ENCODE measurements at places on chromosomes 16 and 17. TPM values are rescaled to one million over a fixed set of nuclear protein-coding genes. Genes with fewer than 3 reads are reported as not detected.

GRCh38 chr17:64016974-64017373 is 3.5 kb downstream of the ICAM2 start:
- no peak for ATAC-seq

GRCh38 chr17:55134486-55135157 is 130.1 kb upstream of the HLF start:
- ATAC-seq, result no peak

- ATAC-seq, result peak; percentile 87
These were observed 9.2 kb downstream of the MPV17L start for GRCh38 chr16:15404792-15405191.

GRCh38 chr17:32933881-32934280 is 5.9 kb downstream of the TMEM98 start:
- ATAC-seq, result no peak

- ATAC-seq, result no peak
These were observed 2.2 kb downstream of the HEATR9 start for GRCh38 chr17:35866341-35866950.

GRCh38 chr16:70738083-70738977 is 52.5 kb upstream of the MTSS2 start:
- peak; percentile 66 for ATAC-seq

GRCh38 chr17:5097101-5097834 is 14.4 kb downstream of the ZNF232 start:
- peak; percentile 31 for ATAC-seq

- no peak for ATAC-seq
These were observed 6.8 kb upstream of the EZH1 start for GRCh38 chr17:42751628-42752027.

DNA sequence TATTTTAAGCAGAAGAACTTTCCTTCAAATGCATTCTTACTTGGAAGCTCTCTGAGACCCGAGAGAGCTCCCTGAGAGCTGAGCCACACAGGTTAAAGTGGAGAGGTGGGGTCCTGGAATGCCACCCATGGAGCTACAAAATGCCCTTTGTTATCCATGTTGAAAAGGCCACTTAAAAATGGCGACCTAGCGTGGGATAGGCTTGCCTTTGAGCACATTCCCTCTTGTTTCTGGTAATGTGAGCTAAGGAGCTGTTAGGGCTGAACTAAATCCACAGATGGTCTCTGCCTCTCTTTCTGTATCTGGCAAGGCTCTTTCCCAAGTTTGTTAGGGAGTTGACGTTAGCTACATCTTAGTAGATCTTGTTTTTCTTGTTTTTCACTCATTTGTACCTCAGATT is 171.6 kb downstream of the SNX29 start:
- ATAC-seq, result no peak

DNA sequence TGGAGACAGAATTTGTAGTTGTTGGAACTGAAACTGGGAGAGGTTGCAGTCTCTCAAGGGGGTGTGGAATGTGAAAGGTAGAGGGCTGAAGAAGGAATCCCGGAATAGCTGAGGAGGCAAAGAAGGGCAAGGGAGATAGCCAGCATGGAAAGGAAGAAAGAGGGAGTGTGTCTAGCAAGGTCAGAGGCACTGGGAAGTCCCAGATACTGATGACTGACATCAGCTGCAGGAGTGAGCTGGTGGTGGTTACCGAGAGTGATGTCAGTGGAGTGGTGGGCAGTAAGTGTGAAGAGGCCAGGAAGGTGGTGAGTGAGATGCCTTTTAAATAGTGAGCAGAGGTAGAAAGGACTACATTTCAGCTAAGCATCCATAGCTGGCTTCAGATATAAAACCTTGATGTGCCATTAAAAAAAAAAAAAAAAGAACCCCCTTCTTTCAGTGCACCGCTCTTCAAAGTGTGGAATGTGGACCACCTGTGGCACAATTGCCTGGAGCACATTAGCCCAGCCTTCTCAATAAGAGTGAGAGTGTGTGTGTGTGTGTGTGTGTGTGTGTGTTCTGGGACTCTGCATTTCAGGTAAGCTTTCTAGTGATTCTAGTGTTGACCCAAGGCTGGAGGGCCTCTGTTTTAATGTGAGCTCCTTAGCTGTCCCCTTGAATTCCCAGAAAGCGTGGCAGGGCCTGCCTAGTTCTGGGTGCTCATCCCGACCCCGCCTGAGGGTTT is 8.5 kb downstream of the PRMT7 start:
- no peak for ATAC-seq

- ATAC-seq, result no peak
These were observed 11.6 kb downstream of the SPHK1 start for GRCh38 chr17:76395980-76396379.

DNA sequence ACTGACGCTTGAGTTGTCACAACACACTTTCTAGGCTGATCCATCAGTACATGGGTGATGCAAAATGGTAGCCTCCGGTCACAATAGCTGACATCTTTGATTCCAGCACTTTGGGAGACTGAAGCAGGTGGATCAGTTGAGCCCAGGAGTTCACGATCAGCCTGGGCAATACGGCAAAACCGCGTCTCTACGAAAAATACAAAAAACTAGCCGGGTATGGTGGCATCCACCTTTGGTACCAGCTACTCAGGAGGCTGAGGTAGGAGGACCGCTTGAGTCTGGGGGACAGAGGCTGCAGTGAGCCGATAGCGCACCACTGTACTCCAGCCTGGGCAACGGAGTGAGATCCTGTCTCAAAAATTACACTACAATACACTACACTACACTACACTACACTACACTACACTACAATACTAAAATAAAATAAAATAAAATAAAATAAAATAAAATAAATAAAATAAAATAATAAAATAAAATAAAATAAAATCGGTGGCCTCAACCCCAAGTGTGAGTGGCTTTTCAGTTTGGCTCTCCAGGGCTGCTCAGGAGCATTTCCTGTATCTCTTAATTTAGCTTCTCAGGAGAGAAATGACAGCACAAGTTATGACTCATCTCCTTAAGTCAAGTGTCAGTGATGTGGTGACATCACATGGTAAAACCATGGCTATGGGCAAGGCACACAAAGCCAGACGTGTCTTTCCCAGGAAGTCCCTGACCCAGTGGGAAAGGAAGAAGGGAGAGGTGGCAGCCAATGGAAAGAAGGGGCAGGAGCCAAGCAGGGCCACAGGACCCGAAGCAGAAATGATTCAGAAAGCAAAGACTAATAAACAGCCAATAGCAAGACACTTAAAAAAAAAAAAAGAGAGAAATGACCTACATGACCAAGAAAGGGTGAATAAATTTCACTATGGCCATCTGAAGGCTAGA is 75.3 kb upstream of the TBC1D3K start:
- ATAC-seq, result peak; percentile 62

GRCh38 chr17:47733674-47734410 is 806 bp downstream of the TBX21 start:
- ATAC-seq, result peak; percentile 13

DNA sequence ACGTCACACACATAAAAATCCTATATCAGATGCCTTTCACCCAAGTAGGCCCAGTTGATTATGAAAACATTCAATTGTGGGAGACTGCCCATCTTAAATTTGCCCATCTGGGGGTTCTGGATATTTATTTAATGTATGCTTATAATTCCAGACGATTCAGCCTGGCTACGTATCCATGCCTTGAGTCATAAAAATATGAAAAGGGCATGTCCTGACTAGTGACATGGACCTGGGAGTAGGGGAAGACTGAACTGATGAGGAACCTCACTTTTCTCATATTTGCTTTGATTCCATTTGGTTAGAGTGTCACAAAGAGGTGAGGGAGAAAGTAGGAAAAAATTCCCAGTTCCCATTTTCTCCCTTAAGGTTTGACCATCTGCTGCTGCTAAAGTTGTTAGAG is 122.5 kb upstream of the GNAO1 start:
- ATAC-seq, result no peak

DNA sequence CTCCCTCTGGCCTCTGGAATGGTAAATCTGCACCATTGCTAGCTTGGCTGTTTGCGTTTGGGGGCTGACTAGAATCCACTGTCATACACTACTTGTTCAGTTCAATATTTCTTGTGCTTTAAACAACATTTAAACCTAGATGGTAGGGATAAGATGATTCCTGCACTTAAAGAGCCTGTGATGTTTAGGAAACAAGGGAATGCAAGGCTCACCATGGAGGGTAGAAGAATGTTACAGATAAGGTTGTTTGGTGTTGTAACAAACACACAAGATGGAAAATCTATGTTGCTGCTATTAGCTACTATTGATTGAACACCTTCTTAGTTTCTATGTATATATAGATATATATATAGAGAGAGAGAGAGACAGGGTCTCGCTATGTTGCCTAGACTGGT is 31.4 kb downstream of the YPEL2 start:
- no peak for ATAC-seq

GRCh38 chr17:37392024-37392590 is 14.5 kb downstream of the ACACA start:
- ATAC-seq, result no peak

- no peak for ATAC-seq
These were observed 12.6 kb upstream of the GFOD2 start for GRCh38 chr16:67731753-67732095.

GRCh38 chr16:5466551-5466950 is 369.0 kb upstream of the EEF2KMT start:
- ATAC-seq, result no peak

KRTAP4-5 gene
- total RNA-seq, result not detected

KRT36 gene
- total RNA-seq, result not detected

TNFSF12 gene
- total RNA-seq, result 2.7 TPM

CDH11 gene
- total RNA-seq, result 3.8 TPM

All from esophagus mucosa (tissue), 1 donor.